ENCODE measurements at places on chromosomes 4 and X.

GRCh38 chr4:146158036-146158745, 17.3 kb upstream of the LSM6 start:
- no peak overlapping the region for H3K4me3 ChIP-seq
- H3K27ac ChIP-seq = no peak overlapping the region
- no peaks in the 10 kb centered on the region for H3K27me3 ChIP-seq
- H3K36me3 ChIP-seq = no peaks in the 10 kb centered on the region
- DNase-seq = no peak
- no peaks in the 10 kb centered on the region for H3K4me1 ChIP-seq

DNA sequence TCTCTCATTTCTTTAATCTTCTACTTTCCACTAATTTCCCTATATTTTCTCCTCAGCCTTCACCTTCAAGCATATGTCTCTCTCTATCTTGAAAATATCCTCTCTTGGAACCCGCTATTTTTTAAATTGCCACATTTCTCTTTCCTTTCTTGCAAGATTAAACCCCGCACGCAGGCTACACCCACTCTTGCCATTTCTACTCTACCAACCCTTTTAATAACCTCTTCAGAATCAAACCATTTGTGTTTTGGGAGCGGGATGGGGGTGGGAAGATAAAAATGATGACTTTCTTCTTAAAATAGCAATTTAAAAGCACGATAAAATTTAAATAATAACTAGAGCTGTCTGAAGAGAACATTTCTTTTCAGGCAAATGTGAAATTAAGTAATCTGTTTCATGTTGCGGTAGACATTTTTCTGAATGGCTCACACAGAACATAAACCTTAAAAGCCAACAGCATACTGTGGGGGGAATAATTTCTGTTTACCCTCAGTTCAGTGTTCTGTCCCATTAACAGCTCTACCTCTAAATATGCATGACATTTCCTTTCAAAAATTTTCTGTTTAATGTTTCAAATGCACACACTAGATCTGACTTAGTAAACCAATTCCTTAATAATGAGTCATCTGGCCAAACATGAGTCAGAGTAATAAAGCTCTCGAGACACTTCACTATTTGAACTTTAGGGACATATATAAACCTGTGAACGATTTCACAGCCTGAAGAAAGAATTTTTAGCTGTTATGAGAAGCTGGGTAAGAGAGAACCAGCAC, 20.5 kb downstream of the ARSJ start:
- H3K4me1 ChIP-seq = peaks cover 51% of the 10 kb centered on the region
- peak; percentile 60 for DNase-seq
- H3K36me3 ChIP-seq = no peaks in the 10 kb centered on the region
- H3K4me3 ChIP-seq = no peak overlapping the region
- peak overlapping the region; percentile 82 for H3K27ac ChIP-seq

GRCh38 chrX:15749642-15750610, 11.9 kb downstream of the CA5B start:
- H3K36me3 ChIP-seq = no peaks in the 10 kb centered on the region
- no peaks in the 10 kb centered on the region for H3K27me3 ChIP-seq
- no peak overlapping the region for H3K4me3 ChIP-seq
- H3K27ac ChIP-seq = no peak overlapping the region
- DNase-seq = no peak
- H3K4me1 ChIP-seq = no peaks in the 10 kb centered on the region

DNA sequence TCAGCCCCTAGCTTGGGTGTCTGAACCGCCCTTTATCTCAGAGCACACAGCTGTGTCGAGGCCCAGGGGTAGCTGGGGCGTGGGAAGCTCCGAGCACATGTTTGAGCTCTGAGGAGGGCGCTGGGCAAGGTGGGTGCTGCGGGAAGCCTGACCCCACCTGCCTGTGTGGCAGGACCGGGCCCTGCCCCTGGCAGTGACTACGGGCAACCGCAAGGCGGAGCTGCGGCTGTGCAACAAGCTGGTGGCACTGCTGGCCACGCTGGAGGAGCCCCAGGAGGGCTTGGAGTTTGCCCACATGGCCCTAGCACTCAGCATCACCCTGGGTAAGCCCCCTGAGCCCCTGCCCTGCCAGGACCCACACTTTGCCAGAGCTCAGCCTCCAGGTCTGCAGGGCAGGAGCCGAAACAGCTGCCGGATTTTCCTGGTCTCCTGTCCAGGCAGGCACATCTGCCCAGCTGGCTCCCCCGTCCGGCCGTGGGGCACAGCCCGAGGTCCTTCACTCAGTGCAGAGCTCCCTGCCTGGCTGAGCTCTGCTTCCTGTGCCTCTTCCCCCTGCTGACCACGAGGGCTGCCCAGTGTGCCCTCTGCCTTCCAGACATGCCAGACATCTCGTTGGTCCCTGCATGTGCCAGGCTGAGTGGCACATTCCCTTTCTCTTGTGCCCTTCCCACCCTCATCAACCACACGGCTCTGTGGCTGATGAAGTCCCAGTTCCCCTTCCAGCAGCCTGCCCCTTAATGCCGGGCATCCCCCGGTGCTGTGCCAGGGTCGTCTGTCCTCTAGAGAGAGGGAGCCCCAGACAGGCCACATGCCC, 33.2 kb upstream of the HTRA3 start:
- H3K27ac ChIP-seq = no peak overlapping the region
- H3K4me1 ChIP-seq = peaks cover 21% of the 10 kb centered on the region

GRCh38 chr4:36056136-36056535, 188.2 kb downstream of the ARAP2 start:
- H3K4me3 ChIP-seq = no peak overlapping the region
- no peaks in the 10 kb centered on the region for H3K36me3 ChIP-seq
- H3K27me3 ChIP-seq = no peaks in the 10 kb centered on the region
- H3K4me1 ChIP-seq = no peaks in the 10 kb centered on the region
- H3K27ac ChIP-seq = no peak overlapping the region
- no peak for DNase-seq

DNA sequence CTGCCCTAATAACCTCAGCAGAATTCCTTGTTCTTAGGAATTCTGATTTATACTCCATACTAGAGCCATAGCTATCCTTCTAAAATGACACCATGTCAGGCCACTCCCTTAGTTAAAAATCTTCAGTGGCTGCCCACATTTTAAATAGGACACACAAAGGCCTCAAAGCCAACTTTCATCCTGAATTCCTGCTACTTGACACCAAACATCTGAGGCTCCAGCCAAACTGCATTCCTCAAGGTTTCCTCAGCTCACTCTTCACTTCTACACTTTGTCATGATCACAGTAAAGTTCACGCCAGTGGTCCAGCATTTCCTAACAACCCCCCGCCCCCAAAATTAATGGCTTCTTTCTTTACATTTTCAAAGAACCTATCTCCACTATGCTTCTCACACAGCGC, 124.3 kb downstream of the ADGRA3 start:
- H3K4me1 ChIP-seq = no peaks in the 10 kb centered on the region
- H3K36me3 ChIP-seq = no peaks in the 10 kb centered on the region
- no peak overlapping the region for H3K4me3 ChIP-seq
- DNase-seq = no peak
- no peaks in the 10 kb centered on the region for H3K27me3 ChIP-seq

GRCh38 chrX:9055354-9055753, 21.4 kb upstream of the FAM9B start:
- H3K4me3 ChIP-seq = no peak overlapping the region
- no peaks in the 10 kb centered on the region for H3K36me3 ChIP-seq
- no peak overlapping the region for H3K27ac ChIP-seq
- H3K27me3 ChIP-seq = no peaks in the 10 kb centered on the region
- H3K4me1 ChIP-seq = no peaks in the 10 kb centered on the region
- DNase-seq = no peak
